ENCODE measurements at places on chromosomes 7 and 10.

DNA sequence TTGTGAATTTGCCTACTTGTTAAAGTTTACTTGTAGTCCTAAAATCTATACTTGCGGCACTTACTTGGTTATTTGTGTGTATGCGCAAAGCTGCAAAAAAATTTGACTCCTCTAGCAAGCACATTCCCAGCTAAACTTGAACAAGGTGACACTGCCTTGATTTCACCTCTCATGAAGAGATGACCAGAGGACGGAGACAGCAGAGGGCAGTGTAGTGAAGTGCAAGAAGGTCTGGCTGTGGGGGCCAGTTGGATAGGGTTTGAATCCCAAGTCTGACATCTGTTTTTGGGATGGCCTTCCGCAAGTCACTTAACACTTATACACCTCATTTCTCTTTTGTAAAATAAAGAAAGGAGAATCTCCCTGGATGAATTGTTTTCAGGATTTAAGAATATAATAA, 15.7 kb downstream of the SLK start:
- no peak for DNase-seq

- DNase-seq, result no peak
Observed at GRCh38 chr10:7487528-7487927, 76.7 kb upstream of the SFMBT2 start.

DNA sequence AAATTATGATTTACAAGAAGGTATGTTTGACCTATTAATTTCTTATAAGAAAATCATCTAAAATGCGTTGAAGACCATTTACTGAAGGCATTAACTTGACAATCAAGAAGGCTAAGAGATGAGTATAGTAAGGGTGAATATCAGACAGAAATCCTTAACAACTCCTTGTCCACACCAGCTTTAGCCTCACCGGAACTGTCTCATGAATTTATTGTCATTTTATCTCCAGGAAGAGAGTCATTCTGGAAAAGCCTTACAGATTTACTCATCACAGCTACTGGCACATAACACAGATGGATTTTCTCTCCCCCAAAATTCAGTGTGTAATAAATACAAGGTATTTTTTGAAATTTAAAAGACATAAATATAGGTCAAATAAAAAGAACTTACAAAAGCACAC, 129.4 kb upstream of the LSM8 start:
- no peak for DNase-seq

DNA sequence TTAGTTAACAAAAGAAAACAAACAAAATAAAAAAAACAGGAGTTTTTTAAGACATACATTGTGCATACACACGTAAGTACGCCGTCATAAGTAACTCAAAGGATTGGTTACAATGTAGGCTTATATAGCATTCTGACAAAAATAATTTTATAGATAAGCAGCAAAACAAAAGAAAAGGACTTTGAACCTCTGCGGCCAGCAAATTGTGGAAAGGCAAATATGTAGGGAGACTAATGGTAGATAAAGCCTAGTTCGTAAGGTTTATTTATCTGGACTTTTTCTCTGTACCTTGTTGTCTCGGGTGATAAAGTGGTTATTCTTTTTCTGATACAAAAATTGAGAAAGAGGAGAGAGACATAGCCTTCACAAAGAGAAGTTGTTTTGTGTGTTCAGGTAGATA, 891.9 kb downstream of the CNTNAP2 start:
- DNase-seq, result no peak

GRCh38 chr7:106193661-106194060, 81.5 kb upstream of the SYPL1 start:
- no peak for DNase-seq

DNA sequence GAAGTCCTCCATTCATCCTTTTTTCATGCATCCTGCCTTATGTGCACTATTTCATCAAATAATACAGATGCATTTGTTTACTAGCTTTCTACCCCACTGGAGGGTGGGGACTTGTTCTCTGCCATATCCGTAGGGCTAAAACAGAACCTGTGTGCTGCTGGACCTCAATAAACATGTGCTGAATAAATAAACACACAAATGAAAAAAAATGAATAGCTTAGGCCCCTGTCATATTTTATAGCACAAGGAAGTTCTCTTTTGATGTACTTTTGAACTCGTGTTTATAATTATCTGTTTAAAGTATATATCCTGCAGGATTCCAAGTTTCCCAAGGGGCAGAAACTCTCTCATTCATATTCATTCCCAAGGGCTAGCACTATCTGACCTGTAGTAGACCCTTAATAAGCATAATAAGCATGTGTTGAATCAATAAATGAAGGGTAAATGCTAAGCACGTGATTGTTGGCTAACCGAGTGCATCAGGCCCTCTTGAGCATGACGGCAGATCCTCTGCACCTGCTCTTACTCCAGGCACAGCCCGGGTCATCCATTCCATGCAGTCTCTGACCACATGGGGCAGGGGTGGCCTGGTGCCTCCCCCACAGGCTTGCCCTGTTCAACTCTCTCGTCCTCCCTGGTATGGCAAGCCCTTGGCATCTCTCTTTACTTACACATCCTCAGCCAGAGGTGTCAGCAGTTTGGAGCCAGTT, 474.1 kb upstream of the ZMIZ1 start:
- no peak for DNase-seq

- DNase-seq, result no peak
Observed at GRCh38 chr7:153381275-153382040, 621.9 kb downstream of the ACTR3B start.

- DNase-seq, result no peak
Observed at GRCh38 chr7:131606346-131607290, 50.2 kb upstream of the PODXL start.

- DNase-seq, result no peak
Observed at GRCh38 chr10:84715911-84716310, 387.5 kb downstream of the CCSER2 start.

DNA sequence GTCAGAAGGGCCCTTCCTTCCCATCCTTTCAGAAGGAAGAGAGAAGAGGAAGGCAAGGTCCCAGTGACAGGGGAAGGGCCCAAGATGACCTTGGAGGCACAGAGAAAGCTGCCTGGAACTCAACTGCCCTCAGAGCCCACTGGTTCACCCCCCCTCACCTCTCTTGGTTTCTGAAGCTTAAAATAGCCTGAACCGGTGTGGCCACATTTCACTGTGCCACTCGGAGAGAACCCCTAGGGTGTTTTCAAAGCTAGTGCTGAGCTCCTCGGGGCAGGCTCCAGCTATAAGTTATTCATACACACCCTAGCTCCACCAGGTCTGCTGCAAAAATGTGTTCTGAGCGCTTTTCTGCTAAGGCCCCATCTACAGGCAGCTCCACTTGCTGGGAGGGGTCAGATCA, 60.9 kb upstream of the ADRB1 start:
- DNase-seq, result no peak

DNA sequence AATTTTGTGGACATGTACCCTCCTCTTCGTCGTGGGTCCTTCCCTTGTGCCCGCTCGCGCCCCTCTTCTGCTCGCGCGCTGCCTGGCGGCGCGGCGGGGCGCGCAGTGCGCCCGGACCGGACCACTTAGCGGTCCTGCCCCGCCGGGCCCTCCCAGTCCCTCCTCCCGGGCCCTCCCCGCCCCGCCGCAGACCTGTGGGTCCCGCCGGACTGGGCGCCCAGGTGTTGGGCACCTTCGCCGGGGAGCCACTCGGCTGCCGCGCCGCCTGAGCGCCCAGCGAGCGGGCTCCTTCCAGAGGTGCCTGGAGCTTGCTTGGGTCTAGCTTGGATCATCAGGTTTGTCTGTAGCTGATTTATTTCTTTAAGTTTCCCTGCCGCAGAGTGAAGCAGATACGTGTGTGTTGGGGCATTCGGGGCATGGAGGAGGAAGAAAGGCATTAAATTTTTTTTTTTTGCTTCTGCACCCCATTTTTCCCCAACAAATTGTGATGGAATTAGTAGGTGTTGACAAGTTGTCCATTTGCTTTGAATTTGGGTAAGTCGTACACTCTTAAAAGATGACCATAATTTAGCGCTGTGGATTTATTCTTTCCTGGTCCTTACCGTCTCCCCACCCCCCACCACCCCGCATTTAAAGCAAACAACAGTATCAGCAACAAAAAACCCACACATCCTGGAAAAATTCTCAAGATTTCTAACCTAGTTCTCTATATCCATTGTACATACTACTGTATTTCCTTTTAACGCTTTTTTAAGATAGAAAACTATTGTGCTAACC, 905 bp downstream of the C1GALT1 start:
- DNase-seq, result no peak

DNA sequence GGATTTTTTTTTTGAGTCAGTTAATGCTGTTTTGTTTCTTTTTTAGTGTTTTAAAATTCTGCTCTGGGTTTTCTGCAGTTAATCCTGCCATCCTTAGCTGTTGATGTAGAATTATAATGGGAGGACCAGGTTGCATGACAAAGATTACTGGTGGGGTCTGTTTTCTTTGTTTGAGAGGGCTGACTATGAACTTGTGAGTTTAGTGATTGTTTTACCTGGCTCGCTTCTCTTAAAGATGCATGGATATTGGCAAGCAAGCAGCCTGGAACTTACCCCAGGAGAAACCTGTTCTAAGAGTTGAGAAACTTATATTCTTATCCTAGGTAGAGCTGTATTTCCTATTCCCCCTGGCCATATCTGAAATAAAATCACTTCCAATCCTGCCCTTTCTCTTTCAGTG, 727.8 kb downstream of the GRM8 start:
- no peak for DNase-seq

GRCh38 chr7:142870566-142871259, 14.8 kb downstream of the TRPV6 start:
- no peak for DNase-seq

- DNase-seq, result no peak
Observed at GRCh38 chr7:131021902-131022301, 287.9 kb upstream of the KLF14 start.

GRCh38 chr10:201328-201771, 66.1 kb downstream of the ZMYND11 start:
- DNase-seq, result no peak

GRCh38 chr7:122137251-122138077, 6.6 kb downstream of the AASS start:
- no peak for DNase-seq

GRCh38 chr10:124554085-124554858, 92.6 kb downstream of the LHPP start:
- DNase-seq, result no peak

DNA sequence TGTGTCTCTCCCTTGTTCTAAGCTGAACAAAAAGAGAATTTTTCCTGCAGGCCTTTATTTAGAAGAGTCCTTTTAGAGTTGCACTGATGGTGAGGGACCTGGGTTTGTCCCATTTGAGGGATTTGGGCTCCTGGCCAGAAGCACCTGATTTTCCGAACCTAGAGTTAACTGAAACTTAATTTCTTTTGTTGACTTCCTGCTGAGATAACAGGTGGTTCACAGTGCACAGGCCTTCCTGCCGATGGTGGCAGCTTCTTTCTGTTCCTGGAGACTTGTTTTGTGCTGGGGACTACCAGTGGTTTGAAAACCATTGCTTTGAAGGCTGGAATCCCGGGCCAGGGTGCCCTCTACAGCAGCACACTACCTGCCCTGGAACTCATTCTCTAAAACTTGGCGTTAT, 99.2 kb downstream of the SUGCT start:
- DNase-seq, result no peak

GRCh38 chr10:125238682-125239081, 78.3 kb upstream of the CTBP2 start:
- DNase-seq, result no peak

DNA sequence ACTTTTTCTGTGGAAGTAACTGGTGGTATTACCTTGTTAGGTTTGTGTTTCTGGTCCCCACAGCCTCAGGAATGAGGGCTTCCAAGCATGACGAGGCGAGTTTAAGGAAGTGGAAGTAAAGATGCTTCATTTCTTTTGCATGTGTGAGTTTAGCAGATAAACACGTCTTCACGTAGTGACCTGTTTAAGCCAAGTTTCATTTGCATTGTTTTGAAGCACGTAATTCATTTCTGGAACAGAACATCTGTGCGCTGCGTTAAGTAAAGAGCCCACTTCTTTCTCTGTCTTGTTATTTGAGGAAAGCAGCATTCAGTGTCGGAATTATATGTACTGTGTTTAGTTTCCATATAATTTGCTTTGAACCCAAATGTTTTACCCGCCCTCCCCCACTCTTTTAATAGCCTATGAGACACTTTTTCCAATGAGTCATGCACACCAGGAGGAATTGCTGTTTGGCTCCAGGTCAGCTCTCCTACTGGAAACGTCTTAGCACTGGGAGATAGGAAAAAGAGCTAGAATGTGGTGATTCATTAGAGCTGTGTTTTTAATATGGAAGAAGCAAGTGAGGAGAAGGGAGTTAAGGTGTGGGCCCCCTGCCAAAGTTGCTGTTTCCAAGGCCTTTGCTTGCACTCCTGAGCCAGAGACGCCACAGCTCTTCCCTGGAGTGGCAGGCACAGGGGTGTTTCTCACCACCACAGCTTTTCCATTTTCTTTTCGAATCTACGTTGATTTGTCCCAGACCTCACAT, 36.7 kb downstream of the BTBD16 start:
- no peak for DNase-seq

DNA sequence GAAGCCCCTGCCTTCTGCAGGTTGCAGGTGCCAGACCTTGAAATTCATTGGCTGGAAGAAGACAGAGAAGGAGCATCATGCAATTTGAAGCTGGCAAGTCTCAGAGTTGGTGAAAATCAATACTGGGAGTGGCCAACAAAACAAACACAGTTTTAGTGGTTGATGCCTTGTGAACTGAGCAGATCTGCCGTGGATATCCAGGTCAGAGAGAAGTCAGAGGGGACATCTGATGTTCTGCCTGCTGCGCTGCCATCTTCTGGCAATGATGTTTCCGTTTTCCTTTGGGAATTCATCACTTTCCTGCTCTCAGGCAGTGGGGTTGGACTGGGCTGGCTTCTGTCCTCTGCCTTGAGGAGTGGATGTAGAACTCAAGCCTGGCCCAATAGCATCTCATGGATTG, 132.0 kb downstream of the RPS24 start:
- no peak for DNase-seq

DNA sequence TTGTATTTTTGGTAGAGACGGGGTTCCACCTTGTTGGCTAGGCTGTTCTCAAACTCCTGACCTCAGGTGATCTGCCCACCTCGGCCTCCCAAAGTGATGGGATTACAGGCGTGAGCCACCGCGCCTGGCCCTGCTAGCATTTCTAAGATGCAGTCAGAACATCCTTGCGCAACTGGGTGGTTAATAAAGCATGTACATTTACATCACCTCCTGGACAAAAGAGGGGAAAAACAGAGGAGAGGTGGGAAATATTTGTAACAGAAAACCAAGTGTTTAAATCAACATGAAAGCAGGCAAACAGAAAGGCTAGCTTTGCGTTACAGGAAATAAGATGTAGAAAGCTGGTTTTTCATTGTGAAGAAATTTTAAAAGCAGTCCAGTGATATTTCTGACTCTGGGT, 220.9 kb upstream of the KMT2E start:
- no peak for DNase-seq

DNA sequence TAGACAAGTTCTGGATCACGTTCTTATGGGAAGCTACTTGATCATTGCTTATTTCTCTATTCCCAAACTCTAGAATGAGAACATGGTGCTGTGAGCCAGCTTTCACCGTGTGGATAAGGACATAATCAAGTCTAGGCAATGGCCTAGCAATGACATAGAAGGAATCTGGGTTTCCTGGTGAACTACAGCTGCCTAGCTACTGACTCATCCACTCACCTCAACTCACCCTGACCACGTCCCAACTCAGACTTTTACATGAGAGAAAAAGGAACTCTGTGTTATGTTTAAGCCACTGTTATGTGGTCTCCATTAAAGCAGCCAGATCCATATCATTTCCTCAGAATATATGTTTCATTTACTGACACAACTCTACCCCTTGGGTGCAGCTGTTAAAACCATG, 18.8 kb upstream of the MET start:
- no peak for DNase-seq

All from activated CD8-positive, alpha-beta memory T cell treated with anti-CD3 and anti-CD28 coated beads for 1 hour (primary cell).